Placental epithelial cell (primary cell): ENCODE measurements at places on chromosomes 3 and 15. TPM values are rescaled to one million over a fixed set of nuclear protein-coding genes. Genes with fewer than 3 reads are reported as not detected.

PTPRG gene
- total RNA-seq = 8.7 and 15.3 TPM in 2 replicates

CAMKV gene
- total RNA-seq = not detected in 2 replicates

SLC9C1 gene
- under 0.01 TPM in 1 of 2 replicates, not detected in the other for total RNA-seq

MYLK gene
- 33.9 and 56.9 TPM in 2 replicates for total RNA-seq

C15orf62 gene
- under 0.01 and 0.33 TPM in 2 replicates for total RNA-seq

ALDH1A3 gene
- 12.7 and 73.0 TPM in 2 replicates for total RNA-seq

CFAP91 gene
- not detected in 2 replicates for total RNA-seq

SSUH2 gene
- 0.11 and 0.39 TPM in 2 replicates for total RNA-seq

RYR3 gene
- 0.98 and 2.4 TPM in 2 replicates for total RNA-seq

CLDN16 gene
- total RNA-seq = not detected in 2 replicates

RTP2 gene
- not detected in 2 replicates for total RNA-seq

CAMK2N2 gene
- total RNA-seq = 0.39 TPM in 1 of 2 replicates, not detected in the other

MORC1 gene
- total RNA-seq = not detected in 2 replicates

UBA5 gene
- total RNA-seq = 37.6 and 37.7 TPM in 2 replicates

GOLGA8R gene
- 1.7 and 6.7 TPM in 2 replicates for total RNA-seq

HTD2 gene
- total RNA-seq = 6.3 and 8.9 TPM in 2 replicates

TMOD2 gene
- 0.39 and 1.1 TPM in 2 replicates for total RNA-seq

RASGRP1 gene
- under 0.01 and 0.11 TPM in 2 replicates for total RNA-seq

KCNMB2 gene
- not detected in 2 replicates for total RNA-seq

MAGI1 gene
- 6.7 and 8.4 TPM in 2 replicates for total RNA-seq

TUSC2 gene
- total RNA-seq = 16.9 and 29.1 TPM in 2 replicates
